ENCODE measurements at places on chromosomes 5 and 9. TPM values are rescaled to one million over a fixed set of nuclear protein-coding genes. Genes with fewer than 3 reads are reported as not detected.
A peak's percentile ranks its signal among the peaks of the same experiment; 100 is the strongest.

The GPR21 gene
- 0.25 TPM for polyA plus RNA-seq

The HSPB3 gene
- 0.08 TPM for polyA plus RNA-seq

The TMEM252 gene
- not detected for polyA plus RNA-seq

The ERCC6L2 gene
- 15.4 TPM for polyA plus RNA-seq

The ARSI gene
- polyA plus RNA-seq = 1.7 TPM

The PAEP gene
- polyA plus RNA-seq = not detected

The HSPA9 gene
- 195 TPM for polyA plus RNA-seq

The STK10 gene
- 19.8 TPM for polyA plus RNA-seq

DNA sequence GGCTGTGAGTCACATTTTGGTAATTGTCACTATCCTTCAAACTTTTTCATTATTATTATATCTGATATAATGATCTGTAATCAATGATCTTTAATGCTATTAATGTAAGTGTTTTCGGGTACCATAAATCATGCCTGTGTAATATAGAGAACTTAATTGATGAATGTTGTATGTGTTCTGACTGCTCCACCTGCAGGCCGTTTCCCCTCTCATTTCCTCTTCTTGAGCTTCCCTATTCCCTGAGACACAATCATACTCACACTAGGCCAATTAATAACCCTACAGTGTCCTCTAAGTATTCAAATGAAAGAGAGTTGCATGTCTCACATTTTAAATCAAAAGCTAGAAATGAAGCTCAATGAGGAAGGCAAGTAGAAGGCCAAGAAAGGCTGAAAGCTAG is 420.9 kb upstream of the SGCD start:
- DNase-seq = no peak
- H3K27ac ChIP-seq = no peak overlapping the region
- H3K4me1 ChIP-seq = no peaks in the 10 kb centered on the region
- H3K36me3 ChIP-seq = no peaks in the 10 kb centered on the region
- H3K4me3 ChIP-seq = no peak overlapping the region

- no peaks in the 10 kb centered on the region for H3K27me3 ChIP-seq
- no peak for DNase-seq
- H3K4me1 ChIP-seq = no peaks in the 10 kb centered on the region
- H3K4me3 ChIP-seq = no peak overlapping the region
Observed at GRCh38 chr5:87361536-87362213, 51.1 kb downstream of the CCNH start.

GRCh38 chr9:69180670-69181069 is 6.6 kb downstream of the TJP2 start:
- peaks cover 4% of the 10 kb centered on the region for H3K36me3 ChIP-seq
- peak; percentile 93 for DNase-seq
- no peaks in the 10 kb centered on the region for H3K27me3 ChIP-seq
- H3K4me1 ChIP-seq = peaks cover 62% of the 10 kb centered on the region
- no peak overlapping the region for H3K4me3 ChIP-seq
- H3K27ac ChIP-seq = peak overlapping the region; percentile 92

GRCh38 chr9:111886983-111887718 is 9.5 kb upstream of the UGCG start:
- peaks cover 6% of the 10 kb centered on the region for H3K4me1 ChIP-seq
- no peaks in the 10 kb centered on the region for H3K27me3 ChIP-seq
- H3K4me3 ChIP-seq = no peak overlapping the region
- H3K36me3 ChIP-seq = no peaks in the 10 kb centered on the region
- no peak overlapping the region for H3K27ac ChIP-seq
- no peak for DNase-seq

GRCh38 chr9:28502741-28503140 is 929.5 kb upstream of the C9orf72 start:
- no peaks in the 10 kb centered on the region for H3K36me3 ChIP-seq
- no peaks in the 10 kb centered on the region for H3K27me3 ChIP-seq
- H3K27ac ChIP-seq = no peak overlapping the region
- no peak overlapping the region for H3K4me3 ChIP-seq

DNA sequence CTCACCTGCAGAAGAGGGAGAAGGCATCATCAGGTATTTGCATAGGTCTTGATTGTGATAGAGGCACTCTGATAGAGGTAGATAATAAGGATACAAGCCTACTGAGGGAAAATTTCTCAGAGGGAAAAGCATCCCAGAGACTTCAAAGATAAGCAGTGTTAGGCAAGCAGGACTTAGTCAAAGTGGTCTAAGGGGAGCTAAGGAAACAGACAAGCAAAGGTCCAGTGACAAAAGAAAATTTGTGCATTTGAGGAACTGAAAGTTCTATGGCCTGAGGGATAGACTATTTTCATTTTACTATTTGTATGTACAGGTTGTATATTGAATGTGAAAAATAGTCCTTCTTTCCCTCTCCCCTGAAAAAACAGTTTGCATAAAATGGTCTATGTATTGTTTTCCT is 27.4 kb downstream of the OXCT1 start:
- no peak overlapping the region for H3K27ac ChIP-seq
- no peaks in the 10 kb centered on the region for H3K4me1 ChIP-seq
- H3K4me3 ChIP-seq = no peak overlapping the region
- no peaks in the 10 kb centered on the region for H3K27me3 ChIP-seq
- no peak for DNase-seq

GRCh38 chr5:78626009-78626571 is 22.5 kb downstream of the LHFPL2 start:
- no peaks in the 10 kb centered on the region for H3K27me3 ChIP-seq
- H3K4me1 ChIP-seq = no peaks in the 10 kb centered on the region
- no peak for DNase-seq
- H3K27ac ChIP-seq = no peak overlapping the region
- H3K4me3 ChIP-seq = no peak overlapping the region

GRCh38 chr9:117448066-117448465 is 33.2 kb upstream of the ASTN2 start:
- H3K27ac ChIP-seq = no peak overlapping the region
- H3K4me1 ChIP-seq = no peaks in the 10 kb centered on the region
- DNase-seq = no peak
- no peaks in the 10 kb centered on the region for H3K36me3 ChIP-seq
- H3K4me3 ChIP-seq = no peak overlapping the region

- no peaks in the 10 kb centered on the region for H3K4me1 ChIP-seq
- H3K4me3 ChIP-seq = no peak overlapping the region
- DNase-seq = no peak
- H3K27ac ChIP-seq = no peak overlapping the region
- no peaks in the 10 kb centered on the region for H3K36me3 ChIP-seq
Observed at GRCh38 chr5:146588331-146589027, 72.5 kb upstream of the GPR151 start.

DNA sequence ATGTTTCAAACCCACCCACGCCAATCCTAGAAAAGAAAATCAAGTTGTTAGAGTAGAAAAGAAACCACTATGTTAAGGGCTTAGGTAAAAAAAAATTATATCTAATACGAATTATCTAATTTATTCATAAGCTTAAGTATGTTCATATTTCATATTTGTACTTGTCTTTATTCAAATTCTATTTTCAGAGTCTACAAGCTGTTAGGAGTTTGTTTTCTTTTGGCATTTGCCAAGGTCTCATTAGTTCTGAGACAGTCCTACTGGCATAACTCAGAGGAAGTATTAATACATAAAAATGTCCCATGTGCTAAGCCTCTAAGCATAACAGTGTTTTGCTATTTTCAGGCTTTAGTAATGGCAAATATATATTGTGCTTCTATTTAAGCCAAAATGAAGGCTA is 57.6 kb downstream of the STARD4 start:
- no peaks in the 10 kb centered on the region for H3K36me3 ChIP-seq
- DNase-seq = no peak
- H3K4me3 ChIP-seq = no peak overlapping the region
- H3K27me3 ChIP-seq = no peaks in the 10 kb centered on the region
- no peak overlapping the region for H3K27ac ChIP-seq

DNA sequence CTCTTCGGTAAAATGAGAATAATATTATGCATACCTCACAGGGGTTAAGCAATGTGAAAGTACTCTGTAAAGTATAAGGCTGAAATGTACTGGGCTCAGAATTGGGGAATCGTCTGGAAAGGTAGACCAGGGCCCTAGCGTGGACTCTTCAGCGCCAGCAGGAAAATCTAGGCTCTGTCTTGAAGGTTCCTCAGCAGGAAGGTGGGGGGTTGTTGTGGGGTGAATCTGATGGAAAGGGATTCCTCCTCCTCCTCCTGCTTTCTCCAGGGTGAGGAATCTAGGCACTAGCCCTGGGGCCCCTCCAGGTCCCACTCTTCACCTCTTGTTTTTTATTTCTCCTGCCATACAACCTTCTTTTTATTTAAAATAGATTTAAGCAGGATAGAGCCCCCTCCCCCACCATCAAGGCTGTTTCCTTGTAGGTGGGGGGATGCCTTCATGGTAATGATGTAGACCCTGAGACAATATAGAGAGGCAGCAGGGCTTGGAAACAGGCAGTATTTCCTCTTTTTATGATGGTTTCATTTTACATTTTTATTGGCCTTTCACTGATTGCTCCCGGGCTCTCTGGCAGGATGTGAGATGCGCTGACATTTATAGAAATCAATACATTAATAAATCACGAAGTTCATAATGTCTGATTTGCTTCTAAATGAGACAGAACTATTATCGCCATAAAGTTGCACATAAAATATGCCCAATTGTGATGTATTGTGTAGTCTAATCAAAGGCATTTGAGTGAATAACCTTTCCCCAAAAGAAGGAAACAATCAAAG is 78.9 kb upstream of the GABRP start:
- no peaks in the 10 kb centered on the region for H3K27me3 ChIP-seq
- H3K27ac ChIP-seq = no peak overlapping the region
- H3K4me1 ChIP-seq = no peaks in the 10 kb centered on the region
- no peak overlapping the region for H3K4me3 ChIP-seq
- no peak for DNase-seq

DNA sequence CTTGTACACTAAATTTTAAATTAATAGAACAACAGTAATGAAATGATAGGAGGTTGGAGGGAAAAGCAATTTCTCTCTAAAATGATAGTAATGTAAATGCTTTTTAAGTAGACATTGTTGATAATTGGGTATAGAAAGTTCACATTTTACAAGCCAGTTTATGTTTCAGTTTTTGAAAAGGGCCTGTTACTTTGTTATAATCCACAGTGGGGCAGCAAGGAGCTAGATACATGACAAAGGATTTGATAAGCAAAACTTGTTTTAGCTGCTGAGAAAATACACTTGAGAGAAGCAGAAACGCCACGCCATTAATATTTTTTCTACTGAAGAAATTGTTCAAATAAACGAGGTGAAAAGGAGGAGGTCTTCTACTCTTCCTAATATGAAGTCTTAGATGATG is 30.2 kb downstream of the SREK1 start:
- DNase-seq = no peak
- no peaks in the 10 kb centered on the region for H3K4me1 ChIP-seq
- no peak overlapping the region for H3K4me3 ChIP-seq

DNA sequence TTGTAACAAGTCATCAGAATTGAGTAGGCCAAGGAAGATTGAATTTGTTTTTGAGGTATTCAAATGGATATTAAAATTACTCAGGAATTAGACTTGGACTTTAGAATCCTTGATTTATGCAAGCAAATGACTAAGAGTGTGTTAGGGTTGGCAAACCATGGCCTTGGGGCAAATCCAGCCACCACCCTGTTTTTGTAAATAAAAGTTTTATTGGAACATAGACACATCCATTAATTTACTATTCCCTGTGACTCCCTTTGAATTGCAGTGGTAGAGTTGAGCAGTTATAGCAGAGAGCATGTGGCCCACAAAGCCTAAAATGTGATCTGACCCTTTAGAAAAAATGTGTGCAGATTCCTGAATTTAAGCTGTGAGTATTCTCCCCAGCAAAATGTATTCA is 115.6 kb downstream of the WDR70 start:
- DNase-seq = no peak
- no peak overlapping the region for H3K4me3 ChIP-seq
- no peaks in the 10 kb centered on the region for H3K27me3 ChIP-seq
- H3K4me1 ChIP-seq = peaks cover 28% of the 10 kb centered on the region
- H3K27ac ChIP-seq = peak overlapping the region; percentile 5

DNA sequence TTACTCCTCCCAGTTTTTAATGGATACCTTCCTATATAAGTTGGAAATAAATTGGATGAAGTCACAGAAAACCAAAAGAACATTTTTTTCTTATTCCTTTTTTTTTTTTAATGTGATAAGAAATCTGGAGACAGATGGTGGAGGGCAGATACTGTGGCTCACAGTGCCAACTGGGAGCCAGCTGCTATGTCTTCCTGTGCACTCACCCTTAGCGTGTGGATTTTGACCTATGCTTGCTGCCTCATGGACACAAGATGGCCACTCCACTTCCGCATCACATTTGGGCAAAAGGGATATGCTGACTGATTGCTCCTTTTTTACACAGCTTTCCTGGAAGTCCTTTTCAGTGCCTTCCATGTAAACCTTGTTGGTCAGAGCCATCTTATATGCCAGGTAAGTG is 342.6 kb downstream of the MAN2A1 start:
- no peaks in the 10 kb centered on the region for H3K27me3 ChIP-seq
- DNase-seq = no peak
- no peaks in the 10 kb centered on the region for H3K36me3 ChIP-seq
- no peak overlapping the region for H3K27ac ChIP-seq

- H3K36me3 ChIP-seq = no peaks in the 10 kb centered on the region
- H3K4me1 ChIP-seq = peaks cover 17% of the 10 kb centered on the region
- H3K27ac ChIP-seq = no peak overlapping the region
- no peak for DNase-seq
- H3K4me3 ChIP-seq = peak overlapping the region; percentile 63
- peaks cover 37% of the 10 kb centered on the region for H3K27me3 ChIP-seq
Observed at GRCh38 chr5:136191304-136192014, 1.5 kb downstream of the SMIM32 start.

GRCh38 chr9:73683862-73684591 is 532.4 kb downstream of the ANXA1 start:
- H3K36me3 ChIP-seq = no peaks in the 10 kb centered on the region
- DNase-seq = peak; percentile 69
- H3K27me3 ChIP-seq = no peaks in the 10 kb centered on the region
- H3K4me1 ChIP-seq = peaks cover 13% of the 10 kb centered on the region
- H3K4me3 ChIP-seq = no peak overlapping the region

DNA sequence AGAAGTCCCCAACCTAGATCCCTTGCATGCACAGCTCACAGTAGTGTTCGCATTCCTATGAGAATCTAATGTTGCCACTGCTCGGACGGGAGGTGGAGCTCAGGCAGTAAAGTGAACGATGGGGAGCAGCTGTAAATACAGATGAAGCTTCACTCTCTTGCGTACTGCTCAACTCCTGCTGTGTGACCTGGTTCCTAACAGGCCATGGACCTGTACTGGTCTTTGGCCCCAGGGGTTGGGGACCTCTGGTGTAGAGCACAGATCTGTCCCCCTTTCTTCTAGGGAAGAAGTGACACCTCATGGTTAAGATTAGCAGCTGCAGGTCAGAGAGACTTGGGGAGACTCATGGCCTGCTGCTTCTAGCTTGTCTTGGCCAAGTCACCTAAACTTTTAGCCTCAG is 7.1 kb downstream of the ARHGEF28 start:
- no peak for DNase-seq
- no peak overlapping the region for H3K27ac ChIP-seq
- H3K4me3 ChIP-seq = no peak overlapping the region

- no peaks in the 10 kb centered on the region for H3K36me3 ChIP-seq
- no peaks in the 10 kb centered on the region for H3K4me1 ChIP-seq
- DNase-seq = no peak
- no peak overlapping the region for H3K27ac ChIP-seq
- no peaks in the 10 kb centered on the region for H3K27me3 ChIP-seq
Observed at GRCh38 chr9:99340281-99340680, 118.2 kb downstream of the SEC61B start.
